ENCODE measurements at places on chromosomes 1 and 21.

- DNase-seq: no peak
Observed at GRCh38 chr1:228841632-228842031, 106.4 kb downstream of the RHOU start.

DNA sequence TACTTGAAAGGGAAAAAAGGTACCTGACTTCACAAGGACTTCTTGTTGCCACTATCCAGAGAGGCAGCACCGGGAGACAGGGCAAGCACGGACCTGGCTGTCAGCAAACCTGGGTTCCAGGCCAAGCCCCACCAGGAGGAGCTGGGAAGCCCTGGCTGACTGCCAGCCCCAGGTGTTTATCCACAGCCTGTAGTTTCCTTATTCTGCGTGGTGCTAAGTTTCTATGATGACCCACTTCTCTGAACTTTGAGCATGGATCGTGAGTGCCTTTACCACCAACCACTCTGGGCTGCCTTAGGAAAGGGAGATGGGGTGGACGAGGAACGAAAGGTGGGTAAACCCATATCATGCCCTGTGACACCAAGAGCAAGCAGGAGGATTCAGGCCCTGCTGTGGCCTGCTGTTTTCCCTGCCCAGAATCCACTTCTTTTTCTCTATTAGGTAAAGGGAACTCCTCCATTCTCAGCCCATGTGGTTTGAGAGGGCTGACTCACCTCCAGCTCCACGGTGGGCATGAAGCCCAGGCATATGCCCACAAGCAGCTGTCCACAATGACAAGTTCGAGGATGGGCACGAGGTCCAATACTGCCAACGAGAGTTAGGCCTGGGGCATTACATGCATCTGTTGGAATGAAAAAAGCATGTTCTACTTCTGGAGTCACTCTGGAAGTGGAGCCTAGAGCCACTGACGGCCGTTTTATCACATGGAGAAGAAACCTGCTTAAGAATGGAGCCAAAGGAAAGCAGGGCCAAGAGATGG is 20.3 kb downstream of the TSPAN2 start:
- no peak for DNase-seq

DNA sequence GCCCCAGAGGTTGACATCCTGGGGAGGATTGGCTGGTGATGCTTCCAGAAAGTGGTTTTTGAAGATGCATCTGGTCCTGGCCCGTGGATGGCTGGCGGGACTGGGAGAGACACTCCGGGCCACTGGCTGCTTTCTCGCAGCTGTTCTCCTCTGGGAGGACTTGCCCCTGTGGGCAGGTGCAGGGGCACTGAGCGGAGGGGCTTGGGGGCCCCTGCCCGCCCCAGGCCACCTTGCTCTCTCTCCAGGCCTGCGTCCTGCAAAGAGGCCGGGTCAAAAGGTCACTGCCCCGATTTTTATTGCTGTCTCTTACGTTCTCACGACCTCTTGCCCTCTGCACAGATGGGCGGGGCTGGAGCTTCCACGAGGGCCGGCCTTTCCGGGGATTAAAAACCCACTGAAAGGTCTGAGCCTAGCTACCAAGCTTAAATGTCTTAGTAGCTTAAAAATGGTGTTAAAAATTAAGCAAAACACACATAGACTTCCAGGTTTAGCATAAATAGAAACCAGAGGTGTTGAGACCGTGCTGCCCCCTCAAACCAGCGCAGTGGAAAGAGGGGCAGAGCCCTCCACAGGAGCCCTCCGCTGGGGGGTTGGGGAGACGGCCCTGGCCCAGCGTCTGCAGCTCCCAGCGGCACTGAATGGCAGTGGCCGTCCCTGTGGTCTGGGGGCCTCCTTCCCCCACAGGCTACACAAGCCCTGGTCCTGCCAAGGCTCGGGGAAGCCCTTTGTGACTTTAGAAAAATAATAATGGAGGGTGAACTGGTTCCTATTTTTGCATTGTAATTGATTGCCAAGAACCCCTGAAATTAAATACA is 43.9 kb downstream of the SKI start:
- DNase-seq: no peak

GRCh38 chr1:205325334-205325884 is 3.9 kb upstream of the NUAK2 start:
- DNase-seq: peak; percentile 61

- no peak for DNase-seq
Observed at GRCh38 chr21:29186246-29186645, 55.8 kb downstream of the MAP3K7CL start.

- DNase-seq: no peak
Observed at GRCh38 chr1:3733883-3734589, 18.2 kb upstream of the CCDC27 start.

DNA sequence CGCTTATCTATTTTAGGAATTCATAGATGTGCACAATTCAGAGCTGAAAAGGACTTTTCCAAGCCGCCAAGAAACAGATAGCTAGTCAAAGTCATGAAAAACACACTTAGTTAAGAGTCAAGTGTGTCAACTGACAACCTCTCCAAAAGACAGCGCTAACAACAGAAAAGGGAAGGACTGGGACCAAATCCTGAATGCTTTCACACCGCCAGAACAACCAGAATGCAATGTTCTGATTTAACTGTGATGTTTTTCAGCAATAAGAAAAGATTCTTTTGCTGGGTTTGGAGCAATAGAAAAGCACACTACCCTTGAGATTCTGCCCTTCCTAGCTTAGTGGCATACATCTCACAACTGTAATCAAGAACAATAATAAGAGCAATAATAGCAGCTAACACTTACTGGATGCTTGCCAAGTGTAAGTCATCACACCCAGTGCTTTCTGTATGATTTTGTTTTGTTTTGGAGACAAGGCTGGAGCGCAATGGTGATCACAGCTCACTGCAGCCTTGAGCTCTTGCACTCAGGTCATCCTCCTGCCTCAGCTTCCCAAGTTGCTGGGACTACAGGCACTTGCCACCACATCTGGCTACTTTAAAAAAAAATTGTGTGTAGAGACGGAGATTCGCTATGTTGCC is 33.9 kb upstream of the SDC3 start:
- DNase-seq: no peak

DNA sequence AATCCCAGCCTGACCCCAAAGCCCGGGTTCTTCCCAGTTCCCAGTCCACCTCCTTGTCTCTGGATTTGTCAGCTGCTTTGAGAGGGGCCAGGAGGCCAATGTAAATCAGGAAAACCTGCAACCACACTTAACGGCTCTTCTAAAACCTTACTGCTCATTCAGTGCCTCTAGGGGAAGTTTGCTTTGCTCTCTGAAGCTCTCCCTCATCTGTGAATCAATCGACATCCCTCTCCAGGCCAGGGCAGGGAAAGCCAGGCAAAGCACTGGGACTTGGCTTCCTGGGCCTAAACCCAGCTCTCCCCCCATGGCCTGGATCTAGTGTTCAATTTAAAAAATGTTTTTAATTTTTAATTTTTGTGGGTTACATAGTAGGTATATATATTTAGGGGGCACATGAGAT is 9.3 kb downstream of the NKAIN1 start:
- DNase-seq: no peak

GRCh38 chr1:201385299-201385891 is 7.9 kb upstream of the TNNT2 start:
- DNase-seq: peak; percentile 68

DNA sequence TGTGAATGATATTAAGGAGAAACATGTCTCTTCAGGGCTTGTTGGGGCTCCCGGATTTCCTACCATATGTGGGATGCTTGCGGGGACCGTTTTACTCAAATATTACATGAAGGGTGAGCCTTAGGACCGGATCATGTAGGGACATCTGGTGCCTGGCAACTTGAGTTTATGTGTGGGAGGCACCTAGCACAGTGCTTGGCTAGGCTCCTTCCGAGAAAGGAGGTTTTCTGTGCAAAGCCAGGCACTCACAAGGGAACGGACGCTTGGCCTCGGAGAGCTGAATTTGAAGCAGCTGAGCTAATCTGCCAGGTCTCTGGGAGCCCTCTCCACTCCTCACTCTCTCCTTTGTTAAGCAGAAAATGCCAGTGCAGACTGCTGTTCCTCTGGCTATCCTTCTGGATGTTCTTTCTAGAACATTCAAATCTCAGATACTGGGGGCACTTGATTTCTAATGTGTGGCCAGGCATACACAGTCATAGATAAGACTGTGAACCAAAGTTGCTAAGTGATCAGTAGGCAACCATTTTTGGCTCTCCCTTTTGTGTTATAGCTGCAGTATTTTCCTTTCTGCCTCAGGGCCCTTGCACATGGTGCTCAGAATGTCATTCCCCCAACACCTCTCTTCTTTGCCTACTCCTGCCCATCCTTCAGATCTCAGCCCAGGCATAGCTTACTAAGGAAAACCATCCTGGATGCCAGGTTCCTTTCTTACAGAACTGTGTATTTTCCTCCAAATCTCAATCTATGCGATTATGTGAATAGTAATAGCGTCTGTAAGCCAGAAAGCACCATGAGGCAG is 216.6 kb upstream of the CSF3R start:
- DNase-seq: no peak

DNA sequence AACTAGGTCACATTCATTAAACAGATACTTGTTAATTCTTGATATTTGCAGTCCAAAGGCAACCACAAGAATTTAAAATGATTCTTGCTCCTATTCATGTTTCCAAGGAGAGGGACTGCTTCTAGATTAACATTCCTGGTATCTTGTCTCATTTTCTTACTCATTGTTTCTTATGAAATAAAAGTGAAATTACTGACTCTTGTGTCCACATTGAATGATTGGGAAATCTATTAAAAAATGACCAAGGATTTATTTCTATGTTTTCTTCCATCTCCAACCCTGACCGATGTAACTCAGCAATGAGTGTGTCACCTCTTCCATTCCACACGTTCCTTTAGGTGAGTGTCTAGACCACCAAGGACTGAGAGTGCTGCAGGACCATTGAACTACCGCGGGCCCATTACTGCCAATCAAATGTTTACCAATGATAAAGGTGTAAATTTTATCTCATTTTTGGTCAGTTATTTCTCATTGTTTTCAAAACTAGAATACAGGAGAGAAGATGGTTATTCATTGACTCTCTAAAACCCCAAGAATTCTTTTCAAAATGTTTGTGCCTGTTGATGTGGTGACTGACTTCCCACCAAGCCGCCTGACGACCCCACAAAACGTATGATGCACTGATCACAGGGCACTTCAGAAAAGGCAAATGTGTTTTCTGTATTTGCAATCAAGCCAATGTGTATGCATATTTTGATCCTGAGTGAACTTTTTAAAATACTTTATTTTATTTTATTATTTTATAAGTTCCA is 414.6 kb upstream of the PTBP2 start:
- no peak for DNase-seq

DNA sequence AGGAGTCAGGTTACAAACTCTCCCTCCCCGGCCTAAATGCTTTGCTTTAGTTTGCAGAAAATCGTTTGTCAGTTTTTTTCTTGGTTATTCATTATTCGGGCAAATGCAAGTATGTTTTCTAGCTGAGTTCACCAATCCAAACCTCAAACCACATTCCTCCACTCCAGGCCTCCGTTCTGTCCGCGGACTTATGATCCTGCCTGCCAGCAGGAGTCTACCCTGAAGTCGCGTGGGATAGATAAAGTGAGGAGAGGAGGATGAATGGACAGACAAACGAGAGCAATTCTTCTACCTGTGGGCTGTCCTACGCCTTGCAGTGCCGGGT is 1.3 kb downstream of the ADAMTS1 start:
- no peak for DNase-seq

DNA sequence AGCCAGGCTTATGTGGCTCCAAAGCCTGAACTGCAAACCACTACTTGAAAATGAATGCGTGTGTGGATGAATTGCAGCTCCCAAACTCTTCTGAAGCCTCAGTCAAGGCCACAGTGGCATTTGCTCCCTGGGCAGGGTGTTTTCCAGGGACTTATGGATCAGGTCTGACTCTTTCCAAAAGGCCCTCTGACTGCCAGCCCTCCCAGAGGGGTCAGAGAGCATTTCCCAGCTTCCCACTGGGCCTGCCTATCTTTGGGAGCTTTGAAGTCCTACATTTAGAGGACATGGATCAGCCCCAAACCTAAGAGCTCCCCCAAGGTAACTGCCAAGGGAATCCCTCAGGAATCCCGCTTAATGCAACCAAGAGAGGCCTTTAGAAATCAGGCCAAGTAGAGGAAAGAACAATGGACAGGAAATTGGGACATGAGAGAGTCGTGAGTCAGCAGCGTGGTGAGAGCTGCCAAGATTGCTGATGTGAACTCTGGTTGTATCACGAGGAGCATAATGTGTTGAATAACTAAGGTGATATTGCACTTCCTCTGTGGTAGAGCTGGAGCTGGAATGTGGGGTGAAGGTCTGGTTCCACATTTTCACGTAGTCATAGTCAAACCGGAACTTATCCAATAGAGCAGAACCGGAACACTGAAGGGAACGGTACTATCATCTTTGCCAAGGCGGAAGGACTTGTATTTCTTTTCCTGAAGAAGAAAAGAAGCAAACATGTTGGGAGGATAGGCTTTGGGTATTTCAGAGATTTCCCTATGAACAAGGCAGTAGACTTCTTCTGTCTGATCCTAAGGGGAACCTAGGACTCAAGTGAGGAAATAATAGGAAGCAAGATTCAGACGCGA is 99.4 kb upstream of the JUN start:
- DNase-seq: no peak

DNA sequence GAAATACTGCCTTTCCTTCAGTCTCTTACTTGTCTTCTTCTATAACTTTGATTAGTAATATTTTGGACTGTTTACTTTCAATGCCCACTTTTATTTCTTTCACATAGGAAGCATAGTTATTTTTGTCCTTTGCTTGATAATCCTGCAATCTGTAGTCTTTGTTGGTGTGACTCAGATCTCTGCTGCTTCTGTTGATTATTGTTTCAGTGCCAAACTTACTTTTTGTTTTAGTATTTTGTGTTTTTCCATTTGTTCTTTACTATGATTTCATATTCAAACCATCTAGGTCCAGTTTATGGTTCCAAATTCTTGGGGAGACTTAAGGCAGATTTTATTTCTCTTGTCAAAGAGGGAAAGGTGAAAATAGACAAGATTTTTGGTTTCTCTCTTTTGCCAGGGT is 399.9 kb downstream of the HLX start:
- DNase-seq: no peak

DNA sequence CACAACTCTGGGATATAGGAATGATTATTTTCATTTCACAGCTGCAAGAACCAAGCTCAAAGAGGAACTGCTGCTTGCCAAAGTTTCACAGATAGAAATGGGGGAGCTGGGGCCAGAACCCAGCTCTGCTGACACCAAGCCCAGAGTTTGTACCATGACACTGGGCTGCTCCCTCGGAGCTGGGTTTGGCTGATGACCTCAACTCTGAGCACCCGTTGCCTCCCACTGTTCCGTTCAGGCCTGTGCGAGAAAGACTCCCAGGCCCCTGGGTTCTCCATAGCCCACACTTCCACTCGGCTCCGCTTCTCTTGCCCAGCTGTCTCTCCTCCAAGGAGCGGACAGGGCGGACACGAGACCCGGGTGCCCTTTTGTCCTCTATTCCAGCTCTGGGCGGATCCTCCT is 55.2 kb downstream of the NGF start:
- no peak for DNase-seq

DNA sequence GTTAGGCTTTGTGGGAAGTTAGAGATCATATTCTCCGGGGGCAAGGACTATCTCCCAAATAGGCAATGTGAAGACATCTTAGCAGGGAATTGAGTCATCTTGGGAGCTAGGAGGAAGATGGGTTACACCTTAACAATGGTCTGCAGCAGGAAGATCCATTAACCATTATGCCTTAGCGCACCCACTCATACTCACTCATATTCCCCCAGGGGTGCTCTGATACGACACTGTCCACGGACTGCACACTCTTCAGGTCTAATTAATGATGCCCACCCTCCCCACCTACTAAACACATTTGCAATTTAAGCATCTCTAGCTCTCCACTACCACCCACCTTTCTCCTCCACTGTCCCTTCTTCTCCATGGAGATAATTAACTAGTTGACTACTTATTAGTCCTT is 857 bp upstream of the AK5 start:
- DNase-seq: no peak
